GOT3 (cell line): ENCODE measurements at places on chromosomes 3 and 15.

DNA sequence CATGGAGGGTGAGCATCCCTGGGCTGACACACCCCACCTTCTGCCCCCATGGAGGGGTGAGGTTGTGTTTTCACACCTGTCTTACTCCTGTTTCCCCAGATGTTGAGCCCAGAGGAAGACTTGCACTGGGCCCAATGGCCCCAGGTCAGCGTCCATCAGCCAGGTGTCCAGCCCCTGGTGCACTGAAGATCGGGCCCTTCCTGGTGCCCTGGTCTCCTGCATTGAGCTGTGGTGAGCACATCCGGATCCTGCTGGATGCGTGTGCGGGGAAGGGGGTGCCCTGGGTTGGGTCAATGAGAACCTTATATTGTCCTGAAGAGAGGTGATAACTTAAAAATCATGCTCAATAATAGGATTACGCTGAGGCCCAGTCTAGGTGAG, 227.3 kb downstream of the SNRPN start:
- DNase-seq = no peak

GRCh38 chr3:114902691-114903101, 244.4 kb downstream of the ZBTB20 start:
- DNase-seq = no peak

GRCh38 chr15:72112116-72112515, 5.8 kb downstream of the MYO9A start:
- no peak for DNase-seq

DNA sequence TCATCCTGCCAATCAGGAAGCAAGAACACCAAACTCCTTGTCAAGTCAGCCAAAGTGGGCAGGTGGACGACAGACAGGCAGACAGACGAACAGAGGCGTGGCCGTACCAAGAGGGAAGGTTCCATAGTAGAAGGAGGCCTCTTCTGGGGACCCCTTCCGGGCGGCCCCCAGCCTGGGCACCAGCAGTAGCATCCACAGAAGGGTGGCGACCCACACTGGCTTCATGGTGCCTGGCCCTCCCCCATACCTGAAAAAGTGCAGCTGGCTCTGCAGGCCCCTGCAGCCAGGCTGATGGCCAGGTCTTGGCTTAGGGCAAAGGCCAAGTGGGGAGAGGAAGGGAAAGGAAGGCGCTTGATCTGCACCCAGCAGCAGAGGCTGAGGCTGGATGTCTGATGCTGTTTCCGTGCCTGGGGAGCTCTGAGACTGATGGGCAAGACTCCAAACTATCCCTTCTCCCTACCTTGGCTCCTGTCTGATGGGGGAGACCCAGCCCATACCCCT, 607 bp downstream of the LCTL start:
- no peak for DNase-seq

DNA sequence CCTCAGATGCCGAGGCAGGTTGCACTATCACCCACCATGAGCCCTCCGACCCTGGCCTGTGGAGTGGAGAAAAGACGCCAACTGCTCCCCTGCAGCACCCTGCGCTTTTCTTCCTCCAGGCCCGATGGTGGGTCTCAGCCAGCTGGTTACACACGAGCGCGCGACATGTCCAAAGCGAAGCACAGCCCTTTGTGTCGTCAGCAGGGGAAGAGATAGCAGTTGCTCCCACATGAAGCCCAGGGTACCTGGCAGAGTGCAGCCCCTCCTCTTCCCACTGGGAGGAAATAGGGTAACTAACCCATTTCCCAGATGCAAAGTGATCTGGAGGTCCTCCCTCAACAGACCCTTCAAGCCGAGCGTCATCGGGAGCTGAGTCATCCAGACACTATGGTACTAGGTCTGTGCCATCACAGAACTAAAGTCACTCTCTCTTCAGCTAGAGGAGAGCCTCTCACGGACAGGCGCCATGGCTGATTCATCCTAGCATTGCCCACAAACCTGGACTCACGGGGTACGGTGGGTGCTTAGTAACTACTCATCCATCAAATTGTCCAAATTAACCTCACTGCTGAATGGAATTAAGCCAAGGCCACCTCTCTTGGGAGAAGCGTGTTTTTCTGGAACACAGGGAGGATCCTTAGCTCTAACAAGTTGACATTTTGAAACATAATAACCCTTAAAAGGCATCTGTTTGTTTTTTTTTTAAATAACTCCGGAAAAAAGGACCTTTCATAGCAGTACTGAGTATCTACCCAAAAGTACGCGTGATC, 45.2 kb upstream of the BDH1 start:
- DNase-seq = no peak

DNA sequence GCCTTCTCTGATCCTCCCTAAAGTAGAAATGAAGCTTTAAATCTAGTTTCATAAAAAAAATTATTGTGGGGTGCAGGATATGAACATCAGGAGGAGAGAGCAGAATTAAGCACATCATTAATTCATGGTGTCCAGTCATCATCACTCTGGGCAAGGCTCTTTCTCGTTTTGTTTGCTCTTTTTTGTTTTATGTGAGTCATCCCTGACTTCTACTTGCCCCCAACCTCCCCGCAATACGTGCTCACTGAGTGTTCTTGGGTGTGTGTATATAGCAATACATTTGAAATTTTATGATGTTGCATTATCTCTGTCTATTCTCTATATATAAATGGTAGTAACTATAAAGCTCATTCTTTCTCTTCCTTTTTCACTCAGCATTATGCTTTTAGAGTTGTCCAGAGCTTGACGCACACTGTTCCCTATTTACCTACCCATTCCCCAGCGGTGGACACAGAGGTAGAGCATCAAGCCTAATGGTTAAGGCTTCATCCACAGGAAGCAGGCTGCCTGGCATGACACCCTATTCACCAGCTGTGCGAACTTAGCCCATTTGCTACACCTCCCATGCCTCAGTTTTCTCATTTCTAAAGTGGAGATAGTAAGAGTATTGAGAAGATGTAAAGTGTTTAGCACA, 72.3 kb downstream of the CD200R1L start:
- no peak for DNase-seq

- DNase-seq = no peak
Measured at GRCh38 chr3:25448750-25449692, 21.0 kb downstream of the RARB start.

DNA sequence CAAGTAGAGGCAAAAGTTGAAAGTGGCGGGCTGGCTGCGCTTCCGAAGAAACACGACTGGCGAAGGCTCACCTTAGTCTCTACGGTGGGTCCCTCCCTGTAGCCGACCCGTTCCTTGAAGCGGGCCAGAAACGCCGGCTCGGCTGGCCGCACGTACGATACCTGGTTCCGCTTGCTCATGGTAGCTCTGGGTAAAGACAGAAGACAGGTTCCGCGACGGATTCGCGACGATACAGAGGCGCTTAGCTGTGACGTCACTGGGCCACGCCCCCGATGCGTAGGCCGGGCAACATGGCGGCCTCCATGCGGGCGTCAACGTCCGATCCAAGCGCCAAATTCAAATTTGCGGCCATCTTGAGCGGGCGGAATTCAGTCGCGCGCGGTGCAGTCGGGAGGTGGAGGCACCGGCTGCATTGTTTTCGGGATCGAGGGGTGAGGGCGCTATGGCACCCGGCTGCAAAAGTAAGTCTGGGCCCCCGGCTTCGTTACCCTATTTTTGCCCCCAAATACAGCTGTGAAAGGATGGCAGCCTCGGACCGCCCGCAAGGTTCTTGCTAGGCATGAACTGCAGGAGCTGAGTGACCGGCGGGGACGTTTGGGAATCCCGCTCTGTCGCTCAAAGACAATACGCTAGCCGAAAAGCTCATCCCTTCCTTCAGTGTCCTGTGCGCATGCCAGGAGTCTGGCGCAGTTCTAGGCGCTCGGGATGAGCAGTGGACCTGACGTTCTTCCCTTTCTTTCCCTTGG, at the start of the genes KIAA1143 and KIF15:
Gene KIAA1143 (minus strand): TSS at position 196 of the 746 bp plus-strand sequence. CDS start 17 bp downstream, at position 179.
Gene KIF15 (plus strand): TSS at position 371 of the 746 bp plus-strand sequence. CDS start 72 bp downstream, at position 443.
- peak; percentile 77 for DNase-seq

- DNase-seq = no peak
Measured at GRCh38 chr15:68653031-68653635, 74.3 kb downstream of the CORO2B start.

DNA sequence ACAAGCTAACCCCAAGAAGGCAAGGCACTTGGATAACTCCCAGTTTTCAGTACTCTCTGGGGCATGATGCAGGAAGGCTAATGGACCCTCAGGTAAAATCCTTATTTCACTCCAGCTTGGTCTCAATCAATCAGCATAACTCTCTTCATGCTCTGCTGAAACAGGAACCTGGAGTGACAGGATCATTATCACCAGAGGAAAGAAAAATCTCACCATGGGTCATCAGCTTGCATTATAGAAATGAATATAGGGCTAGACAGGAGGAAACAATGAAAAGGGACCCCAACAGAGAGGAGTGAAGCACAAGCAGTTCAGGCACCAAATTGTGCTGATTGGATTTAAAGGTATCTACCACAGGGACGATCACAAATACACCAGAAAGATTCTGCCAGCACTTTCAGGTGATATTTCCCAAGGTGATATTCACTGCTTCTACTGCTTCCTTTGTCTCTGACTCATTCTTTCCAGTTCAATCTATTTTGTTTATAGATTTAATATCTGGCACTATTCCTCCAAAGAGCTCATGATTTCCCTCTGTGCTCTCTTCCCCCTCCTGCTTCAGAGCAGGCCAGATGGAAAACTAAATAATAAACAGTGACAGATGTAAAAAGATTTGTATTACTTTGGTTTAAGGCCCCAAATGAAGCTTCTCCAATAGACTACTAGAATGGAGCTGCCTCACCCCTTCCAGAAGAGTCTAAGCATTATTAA, 22.9 kb upstream of the THUMPD3 start:
- no peak for DNase-seq

DNA sequence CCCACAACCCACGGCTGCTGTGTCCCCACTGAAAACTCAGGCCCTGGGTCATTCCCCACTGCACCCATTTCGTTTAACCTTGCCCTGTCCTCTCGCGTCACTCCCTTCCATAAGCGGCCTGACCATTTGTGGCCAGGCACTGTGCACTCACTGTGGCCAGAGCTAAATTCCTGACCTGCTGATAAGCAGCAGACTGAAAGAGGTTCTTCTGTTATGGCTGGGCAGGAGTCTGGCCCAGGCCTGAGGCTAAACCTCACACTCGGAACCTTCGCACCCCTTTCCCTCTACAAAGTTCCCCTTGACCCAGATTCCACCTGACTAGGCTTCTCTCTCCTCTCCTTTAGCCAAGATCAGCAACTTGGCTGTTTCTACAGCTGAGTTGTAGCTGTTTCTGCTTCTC, 62.3 kb downstream of the ADAMTS17 start:
- DNase-seq = no peak
